ENCODE measurements at places on chromosomes 6 and 20.

- DNase-seq = no peak
Measured at GRCh38 chr6:93417421-93418013, 1.8 kb downstream of the EPHA7 start.

DNA sequence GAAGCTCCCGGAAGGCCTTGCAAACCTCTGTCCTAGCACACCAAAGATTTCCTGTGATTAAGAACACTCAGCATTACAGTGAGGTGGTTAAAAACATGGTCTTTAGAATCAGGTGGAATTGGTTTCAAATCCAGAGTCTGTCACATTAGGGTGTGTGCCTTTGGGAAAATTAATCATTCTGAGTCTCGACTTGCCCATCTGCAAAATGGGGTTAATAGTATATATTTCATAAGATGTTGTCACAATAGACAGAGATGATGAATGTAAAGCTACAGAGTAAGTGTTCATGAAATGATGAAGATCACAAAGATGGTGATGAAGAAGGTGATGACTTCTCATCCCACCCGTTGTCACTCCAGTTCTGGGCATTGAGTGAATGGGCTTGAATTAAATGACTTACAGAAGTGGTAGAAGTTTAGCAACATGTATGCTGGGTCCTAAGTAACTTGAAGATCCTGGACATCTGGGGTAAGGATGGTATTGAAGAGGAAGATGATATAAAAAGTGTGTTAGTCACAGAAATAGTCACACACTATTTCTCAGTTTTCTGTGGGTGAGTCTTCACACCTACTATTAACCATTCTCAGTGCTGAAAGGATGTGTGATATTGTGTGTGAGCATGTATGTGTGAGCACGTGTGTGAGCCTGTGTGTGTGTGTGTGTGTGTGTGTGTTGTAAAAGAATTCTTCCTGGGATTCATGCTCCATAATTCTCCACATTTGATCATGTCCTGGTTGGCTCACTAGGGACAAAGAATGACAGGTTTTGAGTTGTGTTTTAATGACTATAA is 28.0 kb upstream of the NEDD9 start:
- DNase-seq = no peak

DNA sequence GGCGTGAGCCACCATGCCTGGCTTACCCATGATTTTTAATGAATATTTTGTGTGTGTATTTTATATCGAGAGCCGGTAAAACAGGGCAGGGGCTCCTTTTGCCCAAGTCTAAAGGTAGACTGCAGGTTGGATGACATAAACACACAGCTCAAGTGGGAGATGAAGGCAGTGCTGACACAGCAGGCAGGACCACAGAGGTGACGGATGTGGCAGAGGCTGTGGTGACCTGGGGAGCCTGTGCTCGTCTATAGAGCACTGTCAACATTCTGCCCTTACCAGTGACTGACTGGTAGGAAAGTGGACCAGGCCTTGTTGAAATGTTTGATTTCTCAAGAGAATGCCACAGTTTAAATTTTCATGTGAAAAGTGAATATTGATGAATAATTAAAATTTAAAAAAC is 137.5 kb downstream of the ZFP64 start:
- DNase-seq = no peak

GRCh38 chr6:132445201-132445951 is 44.1 kb upstream of the MOXD1 start:
- no peak for DNase-seq

DNA sequence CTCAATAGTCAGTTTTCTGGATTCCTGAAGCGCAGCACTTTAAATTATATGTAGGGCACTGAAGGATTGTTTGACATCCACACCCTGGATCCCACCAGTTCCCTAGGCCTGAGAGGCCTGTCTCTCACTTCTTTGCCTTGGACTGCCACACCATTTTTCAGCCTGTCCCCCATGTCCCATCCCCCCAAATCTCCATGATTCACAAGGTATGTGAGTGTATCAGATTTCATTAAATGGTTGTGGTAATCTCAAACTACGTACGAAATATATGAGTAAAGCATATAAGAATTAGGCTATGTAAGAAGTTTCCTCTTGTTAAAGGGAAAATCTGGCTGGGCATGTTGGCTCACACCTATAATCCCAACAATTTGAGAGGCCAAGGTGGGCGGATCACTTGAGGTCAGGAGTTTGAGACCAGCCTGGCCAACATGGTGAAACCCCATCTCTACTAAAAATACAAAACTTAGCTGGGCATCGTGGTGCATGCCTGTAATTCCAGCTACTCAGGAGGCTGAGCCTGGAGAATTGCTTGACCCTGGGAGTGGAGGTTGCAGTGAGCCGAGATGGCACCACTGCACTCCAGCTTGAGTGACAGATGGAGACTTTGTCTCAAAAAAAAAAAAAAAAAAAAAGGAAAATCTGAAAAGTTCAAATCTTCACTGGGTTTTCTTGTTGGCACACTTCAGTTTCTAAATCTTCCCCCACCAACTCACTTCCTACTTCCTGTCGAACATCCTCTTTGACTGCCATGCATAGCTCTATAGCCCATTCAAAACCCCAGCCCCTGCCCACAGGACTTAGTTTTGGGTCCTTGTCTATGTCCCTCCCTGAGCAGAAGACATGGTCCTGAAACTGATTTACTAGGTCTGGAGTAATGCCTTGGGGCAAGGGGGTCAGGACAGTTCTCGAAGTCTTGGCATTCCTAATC is 97.3 kb upstream of the SHLD1 start:
- DNase-seq = no peak

DNA sequence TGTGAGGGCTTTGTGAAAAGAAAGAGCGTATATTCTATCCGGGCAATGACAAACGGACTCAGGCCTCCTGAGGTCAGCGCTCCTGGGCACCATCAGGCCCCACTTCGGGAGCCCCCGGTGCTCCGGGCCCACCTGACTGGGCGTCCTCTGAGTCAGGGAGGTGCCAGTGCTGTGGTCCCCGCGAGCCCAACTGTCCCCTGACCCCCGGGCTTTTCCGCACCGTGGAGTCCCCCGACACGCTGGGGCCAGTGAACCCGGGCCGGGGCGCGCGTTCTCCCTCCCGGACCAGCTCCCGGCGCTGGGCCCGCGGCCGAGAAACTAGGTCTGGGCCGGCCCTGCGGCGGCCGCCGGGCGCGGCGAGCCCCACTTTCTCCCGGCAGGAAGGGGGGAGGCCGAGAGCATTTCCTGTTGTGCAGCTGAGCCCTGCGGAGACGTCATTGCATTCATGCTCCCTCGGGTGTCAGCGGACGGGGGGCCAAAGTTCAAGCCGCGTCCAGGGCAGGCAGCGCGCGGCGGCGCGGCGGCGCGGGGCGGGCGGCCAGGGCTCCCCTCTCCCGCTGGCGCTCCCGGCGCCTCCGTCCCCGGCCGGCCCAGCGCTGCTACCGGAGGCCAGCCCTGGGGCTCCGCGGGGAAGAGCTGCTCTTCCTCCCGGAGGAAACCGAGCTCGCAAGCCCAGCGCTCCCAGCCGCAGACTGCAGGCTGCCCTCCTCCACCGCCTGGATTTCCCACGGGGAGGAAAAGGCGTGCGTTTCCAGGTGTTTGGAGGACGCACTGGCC is 18.3 kb downstream of the HIVEP2 start:
- DNase-seq = peak; percentile 76

GRCh38 chr20:35768731-35769664 is 2.8 kb upstream of the PHF20 start:
- DNase-seq = peak; percentile 66

Measured in stimulated activated naive CD8-positive, alpha-beta T cell treated with anti-CD3 and anti-CD28 coated beads, Interleukin-15, Interleukin-2, amounts not matched to agents 100 U/mL and 50 U/mL, for 24 hours (primary cell).